ENCODE measurements at places on chromosomes 6 and 20.
A peak's percentile ranks its signal among the peaks of the same experiment; 100 is the strongest.

DNA sequence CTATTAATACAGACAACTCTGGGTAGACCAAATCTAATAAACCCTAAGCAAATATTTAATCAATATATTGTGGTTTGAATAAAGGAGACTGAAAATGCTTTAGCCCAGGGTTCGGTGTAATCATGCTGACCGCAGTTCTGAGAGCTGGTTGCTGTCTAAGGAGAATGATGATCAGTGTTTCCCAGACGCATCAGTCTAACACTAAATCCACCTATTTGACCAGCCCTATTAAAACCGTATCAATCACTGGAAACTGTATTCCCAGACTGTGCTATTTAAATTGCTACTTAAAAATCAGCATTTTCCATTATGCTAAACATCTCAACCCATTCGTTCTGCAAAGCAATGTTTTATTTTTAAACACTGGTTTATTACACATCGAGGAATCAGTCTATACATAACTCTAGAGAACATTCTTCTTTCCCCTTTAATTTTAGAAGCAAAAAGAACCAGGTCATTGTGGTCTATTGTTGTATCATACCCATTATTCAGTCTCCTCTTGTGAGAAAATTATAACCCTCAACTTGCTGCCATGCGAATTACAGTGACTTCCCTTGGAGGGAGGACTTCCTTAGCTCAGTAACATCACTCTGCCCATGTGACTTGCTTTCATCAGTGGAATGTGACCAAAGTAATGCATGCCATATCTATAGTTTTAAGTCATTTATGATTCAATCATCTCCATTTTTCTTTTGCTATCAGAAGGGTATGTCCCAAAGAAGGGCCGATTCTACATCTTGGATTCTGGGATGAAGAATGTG is 515.2 kb upstream of the JAG1 start:
- no peak for DNase-seq

- DNase-seq = no peak
Observed at GRCh38 chr6:143135797-143136561, 75.3 kb downstream of the AIG1 start.

DNA sequence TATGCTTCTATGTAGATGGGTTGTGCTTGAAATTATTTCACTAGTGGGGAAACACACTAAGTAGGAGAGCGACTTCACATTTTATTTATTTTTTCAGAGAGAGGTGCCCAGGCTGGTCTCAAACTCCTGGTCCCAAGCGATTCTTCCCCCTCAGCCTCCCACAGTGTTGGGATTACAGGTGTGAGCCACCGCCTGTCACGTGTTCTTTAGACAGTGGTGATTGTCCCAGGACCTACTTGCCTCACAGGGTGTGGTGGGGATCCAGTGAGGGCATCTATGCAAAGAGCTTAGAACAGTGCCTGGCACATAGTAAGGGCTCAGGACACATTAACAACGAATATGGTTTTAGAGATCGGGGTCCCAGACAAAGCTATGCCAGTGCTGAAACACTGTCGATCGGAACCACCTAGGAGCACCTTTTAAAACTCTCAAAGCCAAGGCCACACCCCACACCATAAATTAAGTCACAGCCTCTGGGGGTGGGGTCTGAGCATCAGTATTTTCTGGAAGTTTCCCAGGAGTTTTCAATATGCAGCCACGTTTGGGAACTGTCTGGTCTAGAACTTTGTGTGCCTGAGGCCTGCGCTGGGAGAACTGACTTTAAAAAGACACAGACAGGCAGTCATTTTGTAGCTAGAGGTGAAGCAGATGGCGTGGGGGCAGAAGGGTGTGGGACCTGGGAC is 4.8 kb upstream of the BCAS4 start:
- DNase-seq = no peak

DNA sequence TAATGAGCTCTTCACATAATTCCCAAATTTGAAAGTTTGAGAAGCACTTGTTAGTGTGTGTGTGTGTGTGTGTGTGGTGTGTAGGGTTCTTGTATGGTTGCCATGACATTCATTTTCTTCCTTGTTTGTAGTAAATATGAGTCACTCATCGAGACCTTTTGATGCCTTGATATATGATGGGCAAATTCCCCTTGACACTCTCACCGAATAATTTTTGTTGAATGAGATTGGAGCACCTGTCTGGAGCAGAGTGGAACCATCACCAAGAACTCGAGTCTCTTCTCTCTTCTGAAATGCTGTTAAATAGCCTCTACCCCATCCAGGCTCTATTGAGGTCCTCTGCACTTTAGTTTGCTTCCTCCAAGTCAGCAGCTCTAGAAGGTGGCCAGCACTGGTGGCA is 29.6 kb upstream of the FAM184A start:
- DNase-seq = no peak

GRCh38 chr20:35820715-35821114 is 48.9 kb downstream of the PHF20 start:
- DNase-seq = no peak

GRCh38 chr20:16434062-16434664 is 139.1 kb downstream of the KIF16B start:
- peak; percentile 46 for DNase-seq

GRCh38 chr20:32534661-32535240 is 50.4 kb downstream of the NOL4L start:
- DNase-seq = peak; percentile 58

GRCh38 chr6:69901361-69901760 is 35.0 kb downstream of the COL19A1 start:
- DNase-seq = no peak

GRCh38 chr6:160363016-160363996 is 15.1 kb downstream of the SLC22A3 start:
- no peak for DNase-seq

DNA sequence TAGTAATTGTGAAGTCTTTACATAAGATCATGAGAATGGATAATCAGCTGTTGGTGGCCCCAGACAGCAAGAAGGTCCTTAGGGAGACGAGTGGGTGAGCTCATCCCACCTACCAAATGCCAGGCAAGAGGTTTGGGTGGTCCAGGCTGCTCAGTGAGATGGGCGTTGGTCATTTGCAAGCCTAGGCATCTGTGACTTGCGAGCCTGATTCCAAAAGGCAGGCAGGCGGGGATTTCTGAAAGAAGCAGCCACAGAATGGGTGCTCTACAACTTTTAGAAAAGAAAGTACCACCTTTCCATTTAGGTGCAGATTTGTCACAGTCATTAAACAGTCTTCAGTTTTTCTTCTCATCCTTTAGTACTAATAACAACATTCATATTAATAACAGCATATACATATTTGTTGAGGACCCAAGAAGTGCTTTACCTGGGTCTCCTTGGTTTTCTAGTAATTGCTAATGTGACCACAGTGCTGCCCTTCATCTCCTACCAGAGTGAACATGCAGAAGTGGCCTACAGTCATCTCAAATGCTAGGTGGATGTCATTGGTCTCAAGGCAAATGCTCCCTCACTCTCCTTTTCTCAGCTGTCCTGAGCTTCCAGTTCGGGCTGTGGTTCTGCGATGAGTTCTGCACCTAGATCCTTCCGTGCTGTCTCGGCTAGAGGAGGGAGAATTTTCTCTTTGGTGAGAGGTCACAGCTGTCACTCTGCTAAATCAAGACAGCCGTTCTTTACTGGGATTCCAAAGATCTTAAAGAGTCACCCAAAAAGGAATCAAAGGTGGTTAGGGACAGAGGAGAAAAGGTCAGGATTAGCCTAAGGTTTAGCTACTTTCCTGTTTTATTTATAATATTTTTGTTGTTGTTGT is 2.7 kb downstream of the WRNIP1 start:
- DNase-seq = peak; percentile 31

GRCh38 chr20:8722277-8722928 is 346.5 kb upstream of the PLCB4 start:
- peak; percentile 45 for DNase-seq

DNA sequence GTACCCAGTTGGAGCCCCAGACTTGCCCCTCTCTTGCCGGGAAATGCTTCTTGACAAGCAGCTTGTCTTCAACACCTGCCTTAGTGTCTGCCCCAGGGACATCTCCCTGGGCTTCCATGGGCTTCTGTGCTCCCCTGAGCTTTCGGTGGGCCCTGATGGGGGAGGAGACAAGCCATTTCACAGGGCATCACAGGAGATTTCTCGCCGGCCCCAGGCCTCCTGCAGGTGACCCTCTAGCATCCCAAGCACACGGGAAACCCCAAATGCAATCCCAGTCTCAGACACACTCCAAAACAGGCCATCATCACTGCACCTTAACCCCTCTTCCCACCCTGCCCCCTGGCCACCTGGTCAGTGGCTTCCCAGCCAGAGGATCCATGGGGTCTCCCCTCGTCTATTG is 74.5 kb downstream of the JPH2 start:
- DNase-seq = no peak

GRCh38 chr6:50655848-50656453 is 57.4 kb upstream of the TFAP2D start:
- no peak for DNase-seq

- DNase-seq = no peak
Observed at GRCh38 chr6:6390849-6391602, 70.6 kb upstream of the F13A1 start.

- no peak for DNase-seq
Observed at GRCh38 chr20:10735195-10735949, 61.6 kb upstream of the JAG1 start.

GRCh38 chr6:36642913-36643817 is 35.3 kb upstream of the CDKN1A start:
- no peak for DNase-seq

GRCh38 chr20:52923123-52923937 is 48.8 kb upstream of the TSHZ2 start:
- DNase-seq = peak; percentile 5

GRCh38 chr6:131255434-131255833 is 120.2 kb downstream of the AKAP7 start:
- DNase-seq = no peak

DNA sequence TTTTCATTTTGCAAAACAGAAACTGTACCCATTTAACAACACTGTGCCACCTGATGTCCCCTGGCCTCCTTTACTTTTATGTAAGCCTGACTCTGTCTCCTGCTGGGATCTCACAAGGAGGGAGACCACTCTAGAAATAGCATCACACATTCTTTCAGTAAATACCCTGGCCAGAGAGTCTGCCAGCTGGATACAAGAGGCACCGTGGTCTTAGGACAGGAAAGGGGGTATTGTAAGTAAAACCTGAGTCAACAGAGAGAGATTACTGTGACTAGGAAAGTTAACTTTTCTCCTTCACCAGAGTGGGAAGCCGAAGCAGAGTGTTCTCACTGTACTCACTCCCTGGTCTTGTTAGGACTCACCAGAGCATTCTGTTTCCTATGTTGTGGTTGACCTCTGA is 27.8 kb downstream of the CMTR1 start:
- DNase-seq = no peak

- DNase-seq = no peak
Observed at GRCh38 chr20:53569606-53570307, 23.9 kb downstream of the ZNF217 start.

DNA sequence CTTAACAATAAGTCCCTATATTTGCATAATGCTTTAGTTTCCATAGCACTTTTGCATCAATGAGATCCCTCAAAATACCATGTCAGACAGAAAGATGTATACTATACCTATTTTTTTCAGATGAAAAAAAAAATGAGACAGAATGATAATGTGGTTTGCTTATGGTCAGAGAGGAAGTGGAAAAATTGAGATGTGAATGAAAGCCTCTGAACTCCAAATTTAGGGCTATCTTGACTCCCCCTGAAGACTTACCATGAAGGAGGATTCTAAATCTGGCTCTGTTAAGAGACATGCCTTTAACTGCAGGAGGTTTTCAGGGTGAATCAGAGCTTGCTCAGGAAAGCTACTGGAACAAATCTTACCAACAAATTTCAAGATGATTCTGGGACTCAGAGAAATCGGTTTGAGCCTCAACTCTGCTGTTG is 176.2 kb downstream of the ISM1 start:
- DNase-seq = no peak

GRCh38 chr6:54419885-54420284 is 111.6 kb downstream of the TINAG start:
- no peak for DNase-seq

GRCh38 chr6:32116674-32117073 is 7.5 kb upstream of the TNXB start:
- DNase-seq = no peak

GRCh38 chr20:3238616-3239025 is 369 bp downstream of the SLC4A11 start:
- peak; percentile 57 for DNase-seq

DNA sequence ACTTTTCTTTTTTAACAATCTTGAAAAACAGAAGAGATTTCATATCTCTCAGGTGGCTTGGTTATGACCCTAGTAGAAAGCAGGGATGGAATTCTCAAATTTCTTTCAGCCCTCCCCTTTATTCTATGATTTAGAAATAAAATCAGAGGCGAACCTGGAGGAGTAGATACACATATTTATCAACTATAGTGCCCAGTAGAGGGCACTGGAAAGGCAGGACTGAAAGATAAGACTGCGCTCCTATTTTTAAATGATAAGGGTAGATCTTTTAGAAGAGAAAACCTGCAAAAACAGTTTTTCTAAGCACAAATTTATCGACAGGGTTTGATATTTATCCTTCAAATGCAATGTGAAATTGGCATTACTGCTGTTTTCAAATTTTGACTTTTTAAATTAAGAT is 1296.6 kb downstream of the EPHA7 start:
- DNase-seq = no peak

DNA sequence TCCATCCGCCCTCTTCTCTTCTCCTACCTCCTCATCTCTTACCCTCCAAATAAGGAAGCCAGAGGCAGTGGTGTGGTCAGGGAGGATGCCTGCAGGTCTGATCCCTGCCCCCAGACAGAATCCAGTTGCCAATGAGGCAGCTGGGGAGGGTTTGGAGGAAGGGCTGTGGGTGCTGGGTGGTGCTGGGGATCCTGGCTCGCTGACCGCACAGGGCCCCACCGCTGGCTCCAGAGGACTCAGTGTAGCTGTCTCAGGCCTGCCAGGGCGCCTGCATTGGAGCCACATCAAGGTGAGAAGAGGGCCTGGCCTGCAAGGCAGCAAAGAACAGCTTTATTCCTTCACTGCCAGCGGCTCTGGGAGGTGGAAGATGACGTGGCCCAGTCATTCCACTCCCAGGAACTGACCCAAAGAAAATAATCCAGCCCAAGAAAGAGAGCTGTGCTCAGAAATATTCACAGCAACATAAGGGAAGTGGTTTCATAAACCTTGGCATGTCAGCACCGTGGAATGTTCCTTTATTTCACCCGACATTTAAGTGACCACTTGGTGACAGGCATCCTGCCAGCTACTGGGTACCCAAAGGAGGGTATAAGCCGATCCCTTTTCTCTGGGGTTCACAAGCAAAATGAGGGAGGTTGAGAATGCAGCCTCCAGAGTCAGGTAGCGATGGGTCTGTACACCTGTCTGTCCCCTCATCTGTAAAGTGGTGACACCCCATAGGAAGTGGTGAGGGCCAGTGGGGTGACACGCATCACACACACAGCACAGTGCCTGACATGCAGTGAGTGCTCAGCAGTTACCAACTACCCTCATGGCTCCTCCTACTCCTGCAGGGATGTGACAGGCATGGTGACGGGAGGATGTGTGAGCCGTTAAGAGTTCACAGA is 125.1 kb downstream of the SNX5 start:
- DNase-seq = no peak

DNA sequence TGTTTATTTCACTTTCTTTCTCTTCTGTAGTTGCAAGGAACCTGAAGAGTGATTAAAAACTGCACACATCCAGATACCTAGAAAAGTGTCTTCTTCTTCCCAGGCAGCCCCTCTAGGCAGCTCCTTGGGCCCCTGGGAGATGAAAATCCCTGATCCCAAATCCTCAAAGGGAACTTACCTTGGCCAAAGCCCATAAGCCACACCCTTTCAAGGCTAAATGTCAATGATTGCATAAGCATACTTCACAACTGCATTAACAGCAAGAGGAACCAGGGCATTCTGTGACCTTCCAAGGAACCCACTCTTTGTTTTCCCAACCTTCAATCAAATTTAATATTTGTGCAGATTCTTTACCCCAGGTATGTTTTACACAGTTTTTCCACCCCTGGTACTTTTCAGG is 4.4 kb upstream of the HMGN3 start:
- DNase-seq = no peak

- DNase-seq = no peak
Observed at GRCh38 chr6:159943968-159944598, 24.8 kb upstream of the IGF2R start.

Measured in activated CD4-positive, alpha-beta T cell treated with anti-CD3 and anti-CD28 coated beads, Interleukin-2, amount 50 U/mL, for 16 hours (primary cell).